CD4-positive, alpha-beta T cell (primary cell): ENCODE measurements at places on chromosomes 3 and 15. TPM values are rescaled to one million over a fixed set of nuclear protein-coding genes. Genes with fewer than 3 reads are reported as not detected.

DNA sequence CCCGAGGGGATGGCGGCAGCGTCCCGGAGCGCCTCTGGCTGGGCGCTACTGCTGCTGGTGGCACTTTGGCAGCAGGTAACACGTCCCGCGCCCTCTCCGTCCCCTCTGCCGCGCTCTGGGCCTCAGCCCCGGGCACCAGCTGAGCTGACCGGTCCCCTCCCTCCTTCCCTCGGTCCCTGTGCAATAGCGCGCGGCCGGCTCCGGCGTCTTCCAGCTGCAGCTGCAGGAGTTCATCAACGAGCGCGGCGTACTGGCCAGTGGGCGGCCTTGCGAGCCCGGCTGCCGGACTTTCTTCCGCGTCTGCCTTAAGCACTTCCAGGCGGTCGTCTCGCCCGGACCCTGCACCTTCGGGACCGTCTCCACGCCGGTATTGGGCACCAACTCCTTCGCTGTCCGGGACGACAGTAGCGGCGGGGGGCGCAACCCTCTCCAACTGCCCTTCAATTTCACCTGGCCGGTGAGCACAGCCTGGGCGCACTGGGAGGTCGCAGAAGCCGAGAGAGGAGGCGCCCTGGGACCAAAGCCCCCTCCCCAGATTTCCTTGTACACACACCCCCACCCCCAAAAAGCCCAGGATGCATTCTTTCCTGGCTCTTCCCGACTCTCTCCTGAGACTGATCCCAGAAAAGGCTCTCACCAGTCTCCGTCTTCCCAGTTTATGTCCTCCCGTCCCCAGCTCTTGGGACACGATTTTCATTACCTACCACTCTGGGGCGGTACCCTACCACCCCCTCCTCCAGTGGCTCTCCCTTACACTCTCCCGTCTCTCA, 705 bp downstream of the DLL4 start:
- H3K36me3 ChIP-seq: no peaks in the 10 kb centered on the region
- H3K4me1 ChIP-seq: peaks cover 64% of the 10 kb centered on the region
- no peak overlapping the region for H3K27ac ChIP-seq
- DNase-seq: no peak

DNA sequence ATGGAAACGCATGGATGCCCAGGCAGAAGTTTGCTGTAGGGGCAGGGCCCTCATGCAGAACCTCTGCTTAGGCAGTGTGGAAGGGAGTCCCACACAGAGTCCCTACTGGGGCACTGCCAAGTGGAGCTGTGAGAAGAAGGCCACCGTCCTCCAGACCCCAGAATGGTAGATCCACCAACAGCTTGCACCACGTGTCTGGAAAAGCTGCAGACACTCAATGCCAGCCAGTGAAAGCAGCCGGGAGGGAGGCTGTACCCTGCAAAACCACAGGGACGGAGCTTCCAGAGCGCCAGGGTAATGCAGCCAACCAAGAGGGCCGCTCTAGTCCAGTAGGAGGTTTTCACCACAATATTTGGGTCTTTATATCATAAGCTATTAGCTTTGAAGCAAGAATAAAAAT, 97.1 kb upstream of the IQSEC1 start:
- no peaks in the 10 kb centered on the region for H3K36me3 ChIP-seq
- no peak for DNase-seq
- H3K27ac ChIP-seq: no peak overlapping the region
- no peak overlapping the region for H3K4me3 ChIP-seq
- no peaks in the 10 kb centered on the region for H3K27me3 ChIP-seq

- no peaks in the 10 kb centered on the region for H3K36me3 ChIP-seq
- no peak overlapping the region for H3K27ac ChIP-seq
- no peak for DNase-seq
- H3K4me1 ChIP-seq: no peaks in the 10 kb centered on the region
- H3K4me3 ChIP-seq: no peak overlapping the region
Observed at GRCh38 chr3:109413049-109413448, 75.7 kb upstream of the DPPA4 start.

DNA sequence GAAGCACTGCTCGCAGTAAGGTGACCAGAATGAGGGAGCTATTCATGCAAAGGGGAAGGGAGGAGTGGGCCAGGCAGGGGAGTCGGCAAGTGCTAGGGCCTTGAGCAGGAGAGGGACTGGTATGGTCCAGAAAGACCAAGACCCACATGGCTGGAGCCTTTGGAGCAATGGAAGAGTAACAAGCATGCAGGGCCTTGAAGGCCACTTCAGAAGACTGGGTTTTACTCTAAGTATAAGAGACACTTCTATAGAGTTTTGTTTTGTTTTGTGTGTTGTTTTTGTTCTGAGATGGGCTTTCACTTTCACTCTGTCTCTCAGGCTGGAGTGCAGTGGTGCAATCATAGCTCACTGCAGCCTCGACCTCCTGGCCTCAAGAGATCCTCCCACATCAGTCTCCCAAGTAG, 42.0 kb downstream of the BFSP2 start:
- H3K36me3 ChIP-seq: no peaks in the 10 kb centered on the region
- H3K27me3 ChIP-seq: no peaks in the 10 kb centered on the region
- peak overlapping the region; percentile 56 for H3K27ac ChIP-seq
- H3K4me3 ChIP-seq: peak overlapping the region; percentile 43

DNA sequence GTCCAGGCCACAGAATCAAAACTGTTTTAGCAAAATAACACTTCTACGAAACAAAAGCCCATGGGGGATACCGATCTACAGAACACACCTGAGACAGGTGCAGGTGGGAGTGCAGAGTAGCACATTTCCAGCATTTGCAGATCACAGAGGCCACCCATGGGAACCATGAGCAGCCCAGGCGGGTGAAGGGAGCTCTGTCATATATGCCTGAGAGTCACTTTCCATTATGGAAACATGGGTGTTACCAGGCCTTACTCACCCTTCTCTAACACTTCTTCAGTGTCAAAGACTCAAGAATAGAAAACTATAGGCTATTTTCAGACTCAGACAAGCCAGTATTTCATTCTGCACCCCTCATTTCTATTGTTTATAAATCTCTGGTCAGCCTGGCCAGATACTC, 3.5 kb downstream of the PLA1A start:
- no peaks in the 10 kb centered on the region for H3K36me3 ChIP-seq
- DNase-seq: no peak
- no peak overlapping the region for H3K27ac ChIP-seq
- H3K27me3 ChIP-seq: no peaks in the 10 kb centered on the region

GRCh38 chr3:184443364-184443763, 63.5 kb downstream of the CHRD start:
- no peak overlapping the region for H3K27ac ChIP-seq
- H3K4me1 ChIP-seq: peaks cover 4% of the 10 kb centered on the region
- DNase-seq: no peak
- no peaks in the 10 kb centered on the region for H3K36me3 ChIP-seq

DNA sequence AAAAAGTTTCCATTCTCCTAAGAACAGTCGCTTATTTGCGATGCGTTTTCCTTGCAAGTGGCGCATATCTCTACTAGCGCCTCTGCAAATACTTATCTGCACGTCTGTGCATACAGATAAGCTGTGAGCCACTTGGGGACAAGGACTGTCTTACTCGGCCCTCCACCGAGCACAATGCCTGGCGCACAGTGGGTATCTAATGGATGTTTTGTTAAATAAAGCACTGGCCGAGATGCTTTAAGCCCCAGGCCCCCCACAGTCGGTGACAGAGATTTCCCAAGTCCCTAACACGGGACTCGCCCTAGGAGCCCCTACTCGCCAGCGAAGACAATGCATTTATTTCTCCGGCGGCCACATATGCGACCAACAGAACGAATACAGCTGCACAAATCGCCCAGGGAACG, 503 bp downstream of the HLTF start:
- H3K27me3 ChIP-seq: no peaks in the 10 kb centered on the region
- peak overlapping the region; percentile 46 for H3K27ac ChIP-seq
- peak overlapping the region; percentile 82 for H3K4me3 ChIP-seq

GRCh38 chr3:174417573-174417972, 441.6 kb upstream of the NAALADL2 start:
- H3K36me3 ChIP-seq: no peaks in the 10 kb centered on the region
- H3K4me1 ChIP-seq: no peaks in the 10 kb centered on the region
- H3K27me3 ChIP-seq: no peaks in the 10 kb centered on the region

The PLA2G4F gene
- total RNA-seq: not detected

The DUOXA1 gene
- 0.44 TPM for total RNA-seq

The DUOX2 gene
- total RNA-seq: 0.08 TPM
